ENCODE measurements at places on chromosomes 5 and 9. TPM values are rescaled to one million over a fixed set of nuclear protein-coding genes. Genes with fewer than 3 reads are reported as not detected.

The CANX gene
- 563 TPM for polyA plus RNA-seq

The PRELID2 gene
- 9.8 TPM for polyA plus RNA-seq

The ERP44 gene
- polyA plus RNA-seq = 39.6 TPM

The TEX48 gene
- not detected for polyA plus RNA-seq

The ZNF608 gene
- polyA plus RNA-seq = 83.4 TPM

DNA sequence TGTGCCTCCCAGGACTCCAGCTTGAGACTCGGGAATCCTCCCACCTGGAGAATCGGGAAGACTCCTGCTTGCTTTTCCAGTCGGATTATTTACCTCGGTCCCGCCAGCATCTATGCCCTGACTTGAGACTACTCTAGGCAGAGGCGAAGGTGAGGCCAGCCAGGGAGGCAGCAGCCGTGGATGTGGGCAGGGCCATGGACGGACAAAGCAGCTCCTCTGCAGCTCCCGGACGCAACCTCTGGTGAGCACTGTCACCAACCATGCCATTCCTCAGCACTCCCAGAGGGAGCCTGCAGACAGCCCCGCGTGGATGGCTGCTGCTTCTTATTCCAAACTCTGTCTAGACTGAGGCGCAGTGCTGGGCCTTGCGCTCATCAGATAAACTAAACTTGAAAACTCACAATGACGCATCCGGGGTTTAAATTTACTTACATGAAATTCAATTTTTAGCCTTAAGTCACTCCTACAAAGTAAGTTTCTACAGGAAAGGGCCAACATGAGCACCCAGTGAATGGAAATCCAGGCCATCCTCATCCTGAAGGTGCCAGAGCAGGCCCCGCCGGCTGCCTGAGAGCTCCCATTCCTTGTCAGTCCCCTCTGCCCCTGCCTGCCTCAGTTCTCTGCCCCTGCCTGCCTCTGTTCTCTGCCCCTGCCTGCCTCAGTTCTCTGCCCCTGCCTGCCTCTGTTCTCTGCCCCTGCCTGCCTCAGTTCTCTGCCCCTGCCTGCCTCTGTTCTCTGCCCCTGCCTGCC is 17.8 kb downstream of the MED10 start:
- no peak for DNase-seq

DNA sequence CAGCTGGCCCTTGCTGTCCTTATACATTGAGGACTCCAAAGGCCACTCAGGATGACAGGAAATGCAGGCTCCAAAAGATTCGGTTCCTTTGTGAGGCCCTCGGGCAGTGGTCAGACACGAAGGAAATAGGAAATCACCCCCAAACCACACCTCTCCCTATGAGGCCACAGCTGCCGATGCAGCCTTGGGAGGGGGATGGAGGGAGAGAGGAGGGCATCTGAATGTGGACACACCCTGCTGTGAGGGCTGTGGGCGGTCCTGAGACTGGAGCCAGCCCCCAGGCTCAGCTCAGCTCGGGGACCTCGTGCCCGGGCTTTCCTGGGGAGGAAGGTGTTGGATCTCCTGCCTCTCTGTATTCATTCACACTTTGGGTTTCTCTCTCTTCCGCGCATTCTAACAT is 2.7 kb upstream of the CLPTM1L start:
- DNase-seq = no peak

DNA sequence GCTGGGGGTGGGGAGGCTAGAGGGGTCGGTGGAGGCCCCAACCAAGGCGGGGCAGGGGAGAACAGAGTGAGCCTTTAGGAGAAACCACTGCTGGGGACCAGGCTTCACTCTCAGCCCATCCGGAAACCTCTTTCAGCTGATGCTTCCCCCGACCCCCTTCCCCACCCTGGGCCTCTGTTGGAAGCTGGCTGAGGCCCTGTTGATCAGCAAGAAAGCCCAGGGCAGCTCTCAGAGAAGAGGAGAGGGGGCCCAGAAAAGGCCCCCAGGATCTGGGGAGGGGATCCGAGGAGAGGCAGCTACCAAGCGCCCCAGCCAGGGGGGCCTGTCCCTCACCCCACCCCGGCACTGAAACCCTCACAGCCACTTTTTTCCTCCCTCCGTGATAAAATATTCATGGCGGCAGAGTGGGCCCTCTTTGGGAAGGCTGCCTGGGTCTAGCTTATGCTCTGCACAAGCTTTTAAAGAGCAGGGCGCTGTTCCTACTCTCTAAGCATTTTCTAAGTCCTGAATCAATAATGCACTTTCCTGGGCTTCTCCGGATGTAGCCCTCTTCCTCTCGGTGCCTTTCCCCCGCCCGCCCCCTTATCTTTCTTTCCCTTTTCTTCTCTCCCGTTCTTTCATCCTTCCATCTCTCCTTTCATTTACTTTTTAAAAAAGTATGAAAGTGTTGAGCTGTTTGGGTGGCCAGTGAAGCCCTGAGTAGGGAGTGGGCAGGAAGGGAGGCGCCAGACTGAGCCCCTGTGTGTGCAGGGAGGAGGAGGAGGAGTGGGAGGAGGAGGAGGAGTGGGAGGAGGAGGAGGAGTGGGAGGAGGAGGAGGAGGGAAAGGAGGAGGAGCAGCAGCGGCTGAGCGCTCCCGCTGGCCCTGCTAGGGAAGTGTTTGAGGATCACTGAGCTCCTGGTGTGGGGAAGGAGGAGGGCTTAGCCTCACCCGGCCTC is 23.5 kb downstream of the NTNG2 start:
- no peak for DNase-seq

DNA sequence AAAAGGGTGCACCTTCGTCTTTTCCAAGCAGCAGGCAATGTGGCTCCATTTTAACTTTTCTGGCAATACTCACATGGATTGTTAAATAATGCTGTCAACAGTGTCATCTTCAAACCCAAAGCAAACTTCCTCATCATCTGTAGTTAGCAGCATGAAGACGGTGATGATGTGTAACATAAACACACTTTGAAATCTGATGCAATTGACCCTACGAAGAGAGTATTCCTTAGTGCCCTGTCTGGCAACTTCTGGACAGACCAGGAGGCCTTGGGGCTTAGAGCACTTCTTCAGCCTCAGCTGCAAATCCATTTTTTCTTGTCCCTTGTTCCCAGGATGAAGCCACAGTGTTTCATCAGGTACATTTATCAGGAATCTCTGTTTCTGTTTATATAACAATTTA is 149.1 kb downstream of the GHR start:
- no peak for DNase-seq

GRCh38 chr5:104429911-104430310 is 867.3 kb upstream of the NUDT12 start:
- DNase-seq = no peak

GRCh38 chr9:109880276-109881169 is 100.5 kb downstream of the PALM2AKAP2 start:
- no peak for DNase-seq

DNA sequence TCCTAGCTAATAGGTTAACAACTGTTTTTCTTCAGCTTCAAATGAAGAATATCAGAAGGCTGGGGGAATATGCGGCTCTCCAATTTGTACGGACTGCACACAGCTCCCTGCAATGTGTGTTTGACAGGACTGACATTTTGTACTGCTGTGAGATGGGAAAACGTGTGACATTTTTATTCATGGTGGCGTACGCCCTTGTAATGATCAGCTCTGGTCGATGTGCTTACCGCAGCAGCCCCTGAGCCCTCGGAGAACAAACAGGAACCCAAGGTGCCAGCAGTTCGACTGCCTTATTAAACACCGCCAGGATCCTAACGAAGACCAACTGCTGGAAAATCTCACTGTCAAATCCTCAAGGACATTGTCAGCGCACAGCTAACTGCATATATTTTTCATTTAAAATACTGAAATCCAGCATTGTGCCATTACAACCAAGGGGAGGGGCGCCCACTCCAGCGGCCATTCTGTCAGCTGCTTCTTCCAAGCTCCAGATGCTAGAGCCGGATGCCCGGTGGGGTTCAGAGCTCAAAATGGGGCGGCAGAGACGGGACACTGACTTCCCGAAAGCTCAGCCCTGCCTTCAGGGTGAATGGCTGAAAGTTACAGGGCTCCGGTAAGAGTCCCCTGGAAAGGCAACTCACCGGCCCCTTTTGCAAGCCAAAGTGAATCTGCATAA is 66.8 kb downstream of the CRB2 start:
- no peak for DNase-seq
